ENCODE measurements at places on chromosomes 3 and 15.

DNA sequence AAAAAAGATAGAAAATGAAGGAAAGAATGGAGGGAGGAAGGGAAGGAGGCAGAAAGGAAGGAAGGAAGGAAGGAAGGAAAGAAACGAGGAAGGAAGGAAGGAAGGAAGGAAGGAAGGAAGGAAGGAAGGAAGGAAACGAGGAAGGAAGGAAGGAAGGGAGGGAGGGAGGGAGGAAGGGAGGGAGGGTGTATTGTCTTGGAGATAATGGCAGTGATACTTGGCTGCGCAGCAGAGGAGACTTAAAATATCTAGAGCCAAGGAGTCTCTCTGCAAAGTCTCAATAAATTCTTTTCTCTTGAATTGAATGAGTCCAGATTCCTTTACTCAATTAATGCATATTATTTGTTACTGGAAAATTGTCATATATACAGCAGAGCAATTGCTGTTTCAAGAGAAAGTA, 1059.7 kb downstream of the ZPLD1 start:
- no peak for DNase-seq

DNA sequence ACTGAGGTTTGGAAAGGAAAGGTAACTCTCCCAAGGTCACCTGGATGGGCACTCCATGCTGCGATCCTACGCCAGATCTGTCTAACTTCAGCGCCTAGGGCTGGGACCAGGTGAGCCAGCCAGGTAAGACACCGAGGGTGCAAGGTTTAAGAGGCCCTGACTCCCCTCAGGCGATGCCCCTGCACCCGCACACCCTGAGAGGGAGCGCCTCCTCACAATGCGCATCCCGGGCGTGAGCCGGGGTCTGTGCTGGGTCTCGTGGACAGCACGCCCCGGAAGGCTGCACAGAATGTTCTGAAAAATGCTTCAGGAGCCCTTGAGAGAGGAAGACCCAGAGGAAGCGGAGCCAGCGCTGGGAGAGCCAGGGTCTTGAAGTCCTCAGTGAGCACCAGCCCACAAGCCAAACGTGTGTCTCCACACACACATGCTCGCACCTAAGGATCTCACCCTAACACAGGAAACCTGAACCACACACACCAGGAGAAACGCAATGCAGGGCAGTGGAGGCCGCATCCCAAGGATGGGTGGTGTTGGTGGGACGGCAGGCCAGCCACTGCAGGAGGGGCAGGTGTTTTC, 142.0 kb downstream of the ADAMTS17 start:
- no peak for DNase-seq

- DNase-seq = peak; percentile 94
These were observed 32.3 kb upstream of the CYP11A1 start for GRCh38 chr15:74399511-74400312.

DNA sequence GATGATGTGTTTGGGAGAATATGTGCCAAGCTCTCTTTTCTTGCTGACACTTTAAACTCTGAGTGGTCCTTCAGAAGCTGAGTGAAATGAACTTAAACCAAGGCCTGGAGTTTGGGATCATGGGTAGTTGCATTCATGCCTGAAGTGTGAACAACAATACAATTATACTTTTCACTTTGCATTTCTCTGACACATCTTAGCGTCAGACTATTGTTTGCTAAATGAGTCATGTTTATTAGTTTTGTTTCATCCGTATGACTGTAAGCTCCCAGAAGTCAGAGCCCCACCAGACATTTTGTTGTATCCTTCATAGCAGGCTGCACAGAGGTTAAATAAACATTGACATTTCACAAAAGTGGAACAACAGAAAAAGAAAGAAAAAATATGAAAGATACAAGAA, 542.6 kb downstream of the TUSC7 start:
- DNase-seq = no peak

GRCh38 chr3:29415482-29416223, 134.8 kb downstream of the RBMS3 start:
- DNase-seq = no peak

DNA sequence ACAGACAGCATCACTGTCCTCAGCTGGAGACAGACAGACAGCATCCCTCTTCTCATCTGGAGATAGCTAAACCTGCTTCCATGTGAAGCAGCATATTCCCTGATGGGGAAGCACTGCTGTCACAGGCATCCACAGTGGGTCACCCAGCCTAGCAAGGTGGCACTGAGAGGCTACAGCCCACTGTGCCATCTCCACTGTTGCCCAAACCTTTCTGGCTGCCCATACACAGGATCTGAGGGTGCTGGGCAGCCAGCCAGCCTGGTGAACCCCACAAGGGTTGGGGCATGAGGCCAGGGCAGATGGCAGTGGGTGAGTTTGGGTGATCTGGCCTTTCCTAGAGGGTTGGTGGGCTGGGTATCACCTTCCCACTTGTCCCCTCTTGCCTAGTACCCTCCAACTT, 11.7 kb downstream of the CHST13 start:
- DNase-seq = no peak

DNA sequence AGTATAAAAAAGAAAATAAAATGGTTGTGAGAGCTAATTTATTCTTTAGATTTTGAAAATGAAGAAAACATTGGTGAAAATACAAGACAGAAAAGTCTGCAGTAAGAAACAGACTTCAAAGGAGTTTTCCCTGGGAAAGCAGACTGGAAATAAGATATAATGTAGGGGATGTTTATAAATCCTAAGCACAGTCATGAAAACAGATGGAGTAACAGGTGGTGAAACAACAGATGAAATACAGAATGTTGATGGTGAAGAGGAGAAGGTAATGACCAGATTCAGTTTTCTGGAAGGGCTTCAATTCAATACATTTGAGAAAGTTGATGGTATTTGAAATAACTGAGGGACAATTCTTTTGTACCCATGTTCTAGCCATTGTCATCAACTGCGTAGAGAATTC, 353.9 kb downstream of the CHL1 start:
- DNase-seq = no peak

DNA sequence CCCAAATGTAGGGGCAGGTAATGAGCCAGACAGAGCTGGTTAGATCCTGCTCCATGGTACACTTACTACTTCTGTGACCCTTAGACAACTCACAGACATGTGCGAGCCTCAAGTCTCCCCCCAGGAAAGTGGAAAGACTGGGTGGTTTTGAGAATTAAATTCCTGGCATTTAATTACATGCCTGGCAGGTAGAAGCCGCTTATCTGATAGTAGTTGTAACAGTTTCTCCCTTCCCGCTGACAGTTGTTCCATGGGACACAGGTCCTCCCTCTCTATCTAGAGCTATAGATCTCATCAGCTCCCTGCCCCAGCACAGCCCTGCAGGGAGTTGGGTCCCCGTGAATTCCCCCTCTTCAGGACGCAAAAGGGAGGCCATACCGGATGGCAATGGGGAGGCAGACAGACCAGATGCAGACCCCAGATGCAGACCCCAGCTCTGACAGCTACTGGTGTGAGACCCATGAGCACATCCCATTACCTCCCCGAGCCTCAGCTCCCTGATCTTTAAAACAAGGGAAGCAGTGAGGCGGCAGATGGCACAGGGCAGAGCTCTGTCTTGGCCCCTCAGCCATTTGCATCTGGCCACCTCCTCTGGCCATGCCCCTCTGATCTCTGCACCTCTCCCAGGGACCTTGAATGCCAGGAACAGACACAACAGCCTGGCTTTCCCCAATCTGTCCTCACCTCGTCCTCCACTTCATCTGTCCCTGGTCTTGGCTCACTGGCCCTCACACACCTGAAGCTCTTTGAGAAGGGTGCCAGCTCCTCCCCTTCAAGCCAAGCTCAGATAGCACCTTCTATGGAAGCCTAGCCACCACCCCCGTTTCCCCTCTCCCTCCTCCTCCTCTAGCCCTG, 34.1 kb upstream of the NR2C2 start:
- no peak for DNase-seq

GRCh38 chr3:13025090-13025489, 48.1 kb downstream of the IQSEC1 start:
- peak; percentile 61 for DNase-seq

DNA sequence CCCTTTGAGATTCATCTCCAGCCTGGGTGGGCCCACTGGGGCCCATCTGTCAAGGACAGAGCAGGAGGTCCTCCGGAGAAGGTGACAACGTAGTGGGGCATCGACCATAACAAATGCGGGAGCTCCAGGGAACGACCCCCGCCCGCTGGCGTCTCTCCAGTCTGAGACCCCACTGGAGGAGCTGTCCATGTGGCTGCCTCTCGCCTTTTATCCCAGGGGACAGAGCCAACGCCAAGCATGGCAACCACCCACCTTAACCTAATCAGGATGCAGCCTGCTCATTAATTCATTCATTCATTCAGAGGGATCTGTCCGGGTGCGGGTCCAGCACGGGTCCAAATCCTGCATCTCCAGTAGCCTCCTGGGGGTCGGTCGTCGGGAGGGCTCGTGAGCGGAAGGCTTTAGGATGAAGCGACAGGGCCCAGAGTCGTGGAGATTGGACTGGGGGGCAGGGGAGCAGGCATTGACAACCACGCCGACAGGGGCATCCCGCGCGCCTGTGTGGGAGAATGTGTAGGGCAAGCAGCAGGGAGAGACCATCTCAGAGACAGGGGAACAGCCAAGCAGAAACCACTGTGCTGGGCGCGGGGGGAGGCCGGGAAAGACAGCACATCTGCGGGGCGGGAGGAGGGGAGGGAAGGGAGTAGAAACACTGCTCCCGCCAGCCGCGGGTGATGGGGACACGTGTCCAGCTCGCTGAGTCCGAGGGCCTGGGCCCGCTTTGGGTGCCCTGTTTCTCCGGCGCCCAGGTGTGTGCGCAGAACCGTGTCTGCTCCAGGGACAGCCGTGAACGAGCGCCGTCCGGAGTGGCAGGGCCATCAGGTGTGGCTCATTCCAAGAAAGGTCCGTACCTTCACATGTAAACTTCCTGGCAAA, 1.9 kb downstream of the PIGZ start:
- no peak for DNase-seq

- no peak for DNase-seq
These were observed 193.6 kb downstream of the UBE2E2 start for GRCh38 chr3:23396746-23397145.

Data from NB4 (cell line).